ENCODE measurements at places on chromosomes 5 and 9.

DNA sequence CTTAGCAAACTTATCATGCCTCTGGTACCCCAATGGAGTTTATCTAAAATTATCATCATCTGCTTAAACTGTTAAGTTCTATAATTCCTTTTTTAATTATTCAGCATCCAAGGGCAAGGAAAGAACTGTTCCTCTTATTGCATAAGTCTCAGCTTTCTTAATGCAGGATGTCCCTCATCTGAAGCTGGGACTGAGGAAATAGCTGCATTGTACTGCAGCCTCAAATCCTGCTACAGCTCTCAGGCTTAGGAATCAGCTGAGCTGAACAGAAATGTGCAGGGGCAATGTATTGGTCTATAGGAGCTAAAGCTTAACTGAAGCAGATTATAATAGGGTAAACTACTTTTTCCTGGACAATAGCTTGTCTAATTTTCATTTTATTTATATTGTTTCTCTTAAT, 48.0 kb downstream of the HAPLN1 start:
- H3K27me3 ChIP-seq: peaks cover 3% of the 10 kb centered on the region
- H3K4me3 ChIP-seq: no peak overlapping the region
- H3K27ac ChIP-seq: no peak overlapping the region
- no peaks in the 10 kb centered on the region for H3K36me3 ChIP-seq
- H3K4me1 ChIP-seq: no peaks in the 10 kb centered on the region
- no peak for DNase-seq

DNA sequence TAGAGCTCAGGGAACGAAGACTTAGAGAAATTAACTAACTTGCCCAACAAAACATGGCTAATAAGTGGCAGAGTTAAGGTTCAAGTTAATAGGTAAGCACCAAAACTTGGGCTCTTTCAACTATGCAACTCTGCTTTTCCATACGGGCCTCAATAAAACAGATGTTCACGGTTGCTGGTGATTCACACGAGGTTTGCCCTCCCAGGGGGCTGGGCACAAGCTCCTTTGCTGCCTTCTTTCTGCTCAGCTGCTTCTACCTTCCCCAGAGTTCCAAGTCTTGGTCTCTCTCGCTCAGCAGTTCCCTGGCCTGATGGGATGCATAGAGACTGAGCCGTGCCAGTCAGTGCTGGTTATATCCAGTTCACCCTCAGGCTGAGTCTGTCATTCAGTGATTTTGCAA, 217.9 kb downstream of the SREK1 start:
- no peak overlapping the region for H3K4me3 ChIP-seq
- H3K27me3 ChIP-seq: peaks cover 8% of the 10 kb centered on the region
- no peak overlapping the region for H3K27ac ChIP-seq
- H3K4me1 ChIP-seq: no peaks in the 10 kb centered on the region
- no peaks in the 10 kb centered on the region for H3K36me3 ChIP-seq
- DNase-seq: no peak

- no peaks in the 10 kb centered on the region for H3K4me1 ChIP-seq
- H3K27ac ChIP-seq: no peak overlapping the region
- DNase-seq: no peak
- peaks cover 10% of the 10 kb centered on the region for H3K27me3 ChIP-seq
- H3K4me3 ChIP-seq: no peak overlapping the region
Observed at GRCh38 chr5:42013561-42013960, 88.5 kb downstream of the FBXO4 start.

GRCh38 chr9:107794259-107794658, 304.7 kb upstream of the KLF4 start:
- H3K4me3 ChIP-seq: no peak overlapping the region
- DNase-seq: no peak
- no peaks in the 10 kb centered on the region for H3K4me1 ChIP-seq
- H3K36me3 ChIP-seq: no peaks in the 10 kb centered on the region

DNA sequence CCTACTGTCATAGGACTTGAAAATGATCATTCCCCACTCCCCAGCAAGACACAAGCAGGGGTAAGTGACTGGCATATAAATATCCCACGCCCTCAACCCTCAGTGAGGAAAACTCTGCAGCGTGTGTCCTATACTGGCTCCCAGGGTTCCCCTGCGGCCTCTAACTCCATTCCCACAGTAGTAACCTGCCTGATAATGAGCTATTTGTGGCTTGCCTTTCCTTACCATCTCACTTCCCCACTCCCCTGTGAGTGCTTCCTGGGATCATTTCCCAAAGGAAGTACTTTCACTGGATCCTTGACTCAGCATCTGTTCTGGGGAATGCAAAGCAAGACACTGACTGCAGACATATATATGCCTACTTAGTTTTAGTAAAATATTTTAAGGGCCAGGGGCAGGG, 14.3 kb downstream of the CDC14B start:
- peaks cover 26% of the 10 kb centered on the region for H3K27me3 ChIP-seq
- H3K36me3 ChIP-seq: no peaks in the 10 kb centered on the region
- H3K27ac ChIP-seq: no peak overlapping the region
- no peak for DNase-seq
- no peak overlapping the region for H3K4me3 ChIP-seq

DNA sequence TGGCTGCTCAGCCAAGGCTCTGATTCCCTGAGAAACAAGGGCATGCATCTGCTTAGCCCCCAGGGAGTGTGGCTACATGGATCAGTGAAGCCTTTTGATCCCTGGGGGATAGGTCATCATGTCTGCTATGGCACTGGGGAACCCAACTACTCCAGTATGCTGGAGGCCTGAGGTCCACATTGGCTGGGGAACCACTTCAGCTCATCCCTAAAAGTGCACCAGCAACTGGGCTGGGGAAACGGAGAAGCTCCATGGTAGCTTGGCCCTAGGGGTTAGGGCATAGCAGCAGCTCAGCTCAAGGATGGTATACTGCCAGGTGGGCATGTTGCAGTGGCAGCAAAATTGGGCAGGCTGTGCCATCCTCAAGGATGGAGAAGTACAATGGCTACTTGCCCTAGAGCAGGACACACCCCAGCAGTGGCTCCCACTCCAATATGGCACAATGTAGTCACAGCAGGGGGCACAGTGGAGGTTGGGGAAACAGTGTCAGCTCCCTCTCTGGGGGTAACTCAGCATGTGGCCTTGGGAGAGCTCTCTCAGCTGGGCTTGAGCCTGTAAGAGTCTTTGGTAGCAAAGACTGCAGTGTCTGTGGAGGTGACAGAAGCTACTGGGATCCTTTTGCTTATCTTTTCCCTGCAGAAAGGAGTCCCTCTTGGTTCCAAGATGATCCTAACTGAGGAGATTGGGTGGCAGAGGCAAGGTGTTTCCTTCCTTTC, 111.5 kb upstream of the FSTL4 start:
- no peak overlapping the region for H3K27ac ChIP-seq
- no peak overlapping the region for H3K4me3 ChIP-seq
- peaks cover 3% of the 10 kb centered on the region for H3K27me3 ChIP-seq
- H3K4me1 ChIP-seq: no peaks in the 10 kb centered on the region

GRCh38 chr5:33903118-33903517, 11.3 kb upstream of the ADAMTS12 start:
- H3K4me1 ChIP-seq: no peaks in the 10 kb centered on the region
- no peak overlapping the region for H3K4me3 ChIP-seq
- no peaks in the 10 kb centered on the region for H3K36me3 ChIP-seq
- peaks cover 7% of the 10 kb centered on the region for H3K27me3 ChIP-seq
- no peak overlapping the region for H3K27ac ChIP-seq
- no peak for DNase-seq

DNA sequence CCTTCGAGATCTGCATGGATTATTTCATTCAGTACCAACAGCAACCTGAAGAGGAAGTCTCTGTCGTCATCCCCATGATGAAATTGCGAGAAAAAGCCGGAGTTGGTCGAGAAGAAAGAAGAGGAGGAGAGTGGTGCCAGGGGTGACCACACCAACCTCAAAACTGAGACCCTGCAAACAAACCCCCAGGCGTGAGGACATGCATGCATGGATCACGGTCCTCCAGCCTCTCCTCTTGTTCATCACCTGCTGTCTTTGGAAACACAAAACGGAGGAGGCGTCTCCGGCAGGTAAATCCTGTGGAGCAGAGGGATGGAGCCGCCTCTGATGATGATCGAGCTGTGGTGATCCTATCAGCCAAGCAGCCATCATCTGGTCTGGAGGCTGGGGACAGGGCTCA, 114.4 kb upstream of the IRX2 start:
- no peak overlapping the region for H3K27ac ChIP-seq
- no peaks in the 10 kb centered on the region for H3K36me3 ChIP-seq
- no peak overlapping the region for H3K4me3 ChIP-seq
- no peaks in the 10 kb centered on the region for H3K27me3 ChIP-seq
- H3K4me1 ChIP-seq: no peaks in the 10 kb centered on the region

- H3K4me1 ChIP-seq: peaks cover 2% of the 10 kb centered on the region
- H3K27ac ChIP-seq: no peak overlapping the region
- H3K36me3 ChIP-seq: no peaks in the 10 kb centered on the region
- peaks cover 44% of the 10 kb centered on the region for H3K27me3 ChIP-seq
- no peak for DNase-seq
Observed at GRCh38 chr9:132108728-132109127, 29.1 kb upstream of the MED27 start.

- H3K36me3 ChIP-seq: no peaks in the 10 kb centered on the region
- peak overlapping the region; percentile 85 for H3K27ac ChIP-seq
- peak; percentile 68 for DNase-seq
- H3K27me3 ChIP-seq: peaks cover 2% of the 10 kb centered on the region
- peaks cover 46% of the 10 kb centered on the region for H3K4me1 ChIP-seq
- peak overlapping the region; percentile 45 for H3K4me3 ChIP-seq
Observed at GRCh38 chr5:134436523-134437339, 25.1 kb upstream of the CDKN2AIPNL start.

DNA sequence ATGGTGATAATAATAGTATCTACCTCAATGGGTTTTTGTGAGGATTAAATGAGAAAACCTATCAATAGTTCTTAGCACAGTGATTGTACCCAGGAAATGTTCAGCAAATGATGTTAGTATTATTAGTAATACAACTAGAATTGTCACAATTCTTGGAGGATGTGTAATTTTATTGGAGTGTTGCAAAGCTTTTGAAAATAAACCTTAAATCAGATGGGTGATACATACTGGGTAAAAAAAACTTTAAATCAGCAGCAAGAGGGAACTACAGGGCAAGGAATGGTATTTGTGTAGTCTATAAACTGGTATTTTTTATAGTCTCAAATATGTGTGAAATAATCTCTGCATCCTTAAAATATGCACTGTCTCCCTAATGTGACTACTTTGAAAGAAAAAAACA, 371.6 kb downstream of the PIK3R1 start:
- H3K27me3 ChIP-seq: no peaks in the 10 kb centered on the region
- H3K36me3 ChIP-seq: no peaks in the 10 kb centered on the region
- H3K4me3 ChIP-seq: no peak overlapping the region
- H3K27ac ChIP-seq: no peak overlapping the region

DNA sequence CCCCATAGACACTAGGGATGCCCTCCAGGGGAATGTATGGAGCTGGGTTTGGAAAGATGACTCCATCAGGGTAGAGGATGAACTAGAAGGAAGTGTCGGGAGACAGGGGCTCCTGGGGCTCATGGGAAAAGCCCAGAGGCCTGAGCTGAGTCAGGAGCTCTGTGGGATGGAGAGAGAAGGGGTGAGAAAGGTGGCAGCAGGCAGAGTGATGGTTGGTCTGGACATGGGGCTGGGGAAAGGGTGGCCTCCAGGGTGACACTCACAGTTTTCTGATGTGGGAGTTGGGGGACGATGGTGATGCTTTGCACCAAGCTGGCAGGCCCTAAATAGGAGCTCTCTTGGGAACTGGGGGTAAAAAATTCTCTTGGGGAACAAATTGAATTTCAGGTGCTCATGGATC, 213.5 kb upstream of the MVB12B start:
- peaks cover 17% of the 10 kb centered on the region for H3K27me3 ChIP-seq
- DNase-seq: no peak
- no peaks in the 10 kb centered on the region for H3K4me1 ChIP-seq

DNA sequence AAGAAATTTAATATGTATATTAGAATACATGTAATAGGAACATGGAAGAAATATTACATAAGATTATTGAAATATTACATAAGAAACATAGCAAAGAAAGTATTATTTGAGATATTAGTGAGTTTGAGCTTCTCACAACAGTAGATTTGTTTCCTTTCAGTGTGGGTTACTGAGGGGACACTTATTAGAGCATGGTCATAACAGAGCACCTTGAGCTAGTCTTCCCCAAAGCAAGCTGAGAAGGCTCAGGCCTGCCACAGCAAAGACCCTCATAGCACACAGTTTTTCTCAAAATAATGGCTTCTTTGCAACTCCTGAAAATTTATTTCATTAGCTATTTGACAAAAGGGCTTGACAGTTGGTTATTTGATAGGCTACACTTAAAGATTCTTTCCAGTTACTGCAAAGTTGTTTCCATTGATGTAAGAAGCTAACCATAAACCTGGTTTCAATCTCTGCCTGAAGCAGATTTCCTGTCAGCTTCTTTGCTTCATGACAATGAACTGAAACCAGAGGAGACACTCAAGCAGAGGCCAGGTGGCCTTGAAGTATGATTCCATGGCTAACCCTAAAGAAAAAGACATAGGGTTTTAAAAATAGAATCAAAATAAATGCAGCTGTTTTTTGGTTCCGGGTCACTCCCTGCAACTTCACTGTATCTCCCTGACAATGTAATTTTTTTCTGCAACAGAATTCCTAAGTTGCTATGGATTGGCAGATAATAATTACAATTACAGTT, 68.6 kb downstream of the ERMP1 start:
- H3K4me1 ChIP-seq: peaks cover 35% of the 10 kb centered on the region
- H3K27ac ChIP-seq: peak overlapping the region; percentile 25
- DNase-seq: no peak
- peaks cover 56% of the 10 kb centered on the region for H3K36me3 ChIP-seq

- H3K27me3 ChIP-seq: peaks cover 13% of the 10 kb centered on the region
- H3K27ac ChIP-seq: no peak overlapping the region
- no peak overlapping the region for H3K4me3 ChIP-seq
- no peaks in the 10 kb centered on the region for H3K4me1 ChIP-seq
- DNase-seq: no peak
- H3K36me3 ChIP-seq: no peaks in the 10 kb centered on the region
Observed at GRCh38 chr5:141713616-141714309, 31.7 kb upstream of the ARAP3 start.

- H3K27me3 ChIP-seq: peaks cover 5% of the 10 kb centered on the region
- H3K27ac ChIP-seq: no peak overlapping the region
- no peaks in the 10 kb centered on the region for H3K36me3 ChIP-seq
- DNase-seq: no peak
Observed at GRCh38 chr9:130390390-130390789, 54.4 kb upstream of the ASS1 start.

- H3K36me3 ChIP-seq: peaks cover 2% of the 10 kb centered on the region
- peaks cover 20% of the 10 kb centered on the region for H3K4me1 ChIP-seq
- no peak for DNase-seq
- no peak overlapping the region for H3K27ac ChIP-seq
- H3K27me3 ChIP-seq: no peaks in the 10 kb centered on the region
Observed at GRCh38 chr9:5857928-5858327, 25.0 kb upstream of the ERMP1 start.

- H3K27me3 ChIP-seq: peaks cover 19% of the 10 kb centered on the region
- no peak overlapping the region for H3K4me3 ChIP-seq
- no peaks in the 10 kb centered on the region for H3K4me1 ChIP-seq
- no peak overlapping the region for H3K27ac ChIP-seq
- H3K36me3 ChIP-seq: no peaks in the 10 kb centered on the region
Observed at GRCh38 chr5:146440870-146441495, 6.2 kb upstream of the TCERG1 start.

DNA sequence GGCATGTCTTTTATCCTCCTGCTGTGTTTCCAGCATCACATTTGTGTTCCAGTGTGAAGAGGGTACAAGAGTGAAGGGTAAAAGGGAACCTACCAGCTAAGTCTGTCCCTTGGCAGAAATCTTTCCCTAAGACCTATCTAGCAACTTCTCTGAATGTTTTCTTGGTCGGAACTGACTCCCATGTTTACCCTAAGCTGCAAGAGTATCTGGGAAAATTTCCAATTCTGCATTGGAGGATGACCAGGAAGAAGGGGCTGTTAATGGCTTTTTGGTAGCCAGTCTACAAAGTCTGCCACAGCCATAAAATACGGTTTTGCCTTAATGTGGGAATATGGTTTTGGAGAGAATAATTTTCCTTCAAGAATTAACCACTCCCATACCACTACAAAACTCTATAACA, 75.1 kb downstream of the MAST4 start:
- no peak overlapping the region for H3K27ac ChIP-seq
- no peaks in the 10 kb centered on the region for H3K36me3 ChIP-seq
- no peak for DNase-seq
- H3K4me3 ChIP-seq: no peak overlapping the region

Data from activated naive CD8-positive, alpha-beta T cell treated with anti-CD3 and anti-CD28 coated beads, Interleukin-2, amount 50 U/mL, for 24 hours (primary cell).